ENCODE measurements at places on chromosomes 16 and 17.

DNA sequence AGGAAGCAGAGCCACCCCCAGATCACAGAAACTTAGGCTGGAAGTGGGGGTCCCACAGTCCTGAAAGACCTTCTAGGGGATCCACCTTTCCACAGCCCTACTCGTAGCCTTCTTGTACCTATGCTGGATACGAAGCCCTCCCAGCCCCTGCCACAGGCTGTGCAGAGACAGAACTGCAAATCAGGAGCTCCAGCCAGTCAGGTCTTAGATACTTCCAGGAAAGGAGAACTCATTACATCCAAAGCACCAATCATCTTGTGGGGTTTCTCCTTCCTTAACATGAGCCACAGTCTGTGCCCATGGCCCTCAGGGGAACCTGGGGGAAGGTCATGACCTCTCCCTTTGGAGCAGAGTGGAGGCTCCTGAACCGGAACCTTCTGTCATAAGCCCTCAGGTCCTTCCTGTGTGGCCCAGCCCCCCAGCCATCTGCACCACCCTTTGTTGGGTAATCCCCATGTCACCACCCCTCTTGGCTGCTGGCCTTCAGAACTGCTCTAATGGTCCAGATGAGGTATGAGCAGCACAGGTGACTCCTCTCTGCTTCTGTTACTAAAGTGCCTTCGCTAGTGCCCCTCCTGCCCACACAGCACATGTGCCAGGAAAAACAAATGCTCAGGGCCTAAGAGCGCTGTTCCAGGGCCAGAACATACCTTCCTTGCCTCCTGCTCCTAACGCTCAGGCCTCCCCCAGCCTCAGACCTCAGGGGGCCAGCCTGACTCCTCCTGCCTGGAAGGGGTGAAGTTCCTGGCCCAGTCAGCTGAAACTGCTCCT is 14.6 kb downstream of the SRCIN1 start:
- DNase-seq: no peak

GRCh38 chr16:73614131-73614530 is 566.2 kb upstream of the ZFHX3 start:
- no peak for DNase-seq

DNA sequence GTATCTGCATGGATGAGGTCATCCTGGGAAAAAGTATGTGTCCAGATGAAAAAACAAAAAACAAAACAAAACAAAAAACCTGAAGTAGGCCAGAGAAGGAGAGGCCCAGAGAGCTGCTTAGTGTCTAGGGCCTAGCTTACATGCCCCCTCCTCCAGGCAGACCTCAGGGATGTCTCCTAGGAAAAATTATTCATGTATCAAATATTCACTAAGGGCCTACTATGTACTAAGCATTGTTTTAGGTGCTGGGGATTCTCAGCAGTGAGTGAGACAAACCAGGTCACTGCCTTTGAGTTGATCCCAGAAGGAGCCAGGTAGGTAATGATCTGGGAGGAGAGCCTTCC is 49.5 kb downstream of the IRX6 start:
- DNase-seq: no peak

- no peak for DNase-seq
Measured at GRCh38 chr17:32503251-32504165, 16.7 kb downstream of the CDK5R1 start.

DNA sequence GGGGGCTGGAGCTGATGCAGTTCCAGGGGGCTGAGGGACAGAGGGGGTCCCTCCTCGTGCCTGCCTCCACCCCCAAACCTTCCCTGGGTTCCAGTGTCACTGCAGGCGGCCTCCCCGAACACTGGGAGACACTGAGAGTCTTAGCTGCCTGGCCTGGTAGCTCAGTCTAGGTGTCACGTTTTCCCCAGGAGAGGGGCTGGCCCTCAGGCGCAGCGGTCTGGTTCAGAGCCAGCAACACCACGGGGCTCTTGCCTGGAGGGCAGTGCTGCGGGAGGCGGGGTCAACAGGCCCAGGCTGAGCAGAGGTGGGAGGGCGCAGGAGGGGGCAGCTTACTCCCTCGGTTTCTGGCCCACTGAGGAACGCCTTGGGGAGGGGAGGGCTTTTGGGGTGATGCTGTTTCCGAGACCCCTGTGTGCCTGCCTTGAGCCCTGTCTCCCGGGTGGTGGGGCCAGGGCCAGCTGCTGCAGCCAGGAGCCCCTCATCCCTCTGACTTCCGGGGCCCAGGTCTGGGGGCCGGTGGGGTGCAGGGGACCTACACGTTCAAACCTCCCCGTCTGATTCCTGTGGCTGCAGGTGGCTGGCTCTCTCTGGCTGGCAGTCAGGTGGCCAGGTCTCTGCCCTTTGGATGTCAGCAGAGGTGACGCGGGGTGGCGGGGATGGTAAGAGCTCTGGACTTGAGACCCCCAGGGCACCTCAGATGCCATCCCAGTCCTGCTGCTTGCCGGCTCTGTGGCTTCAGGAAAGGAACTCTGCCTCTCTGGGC is 89.3 kb upstream of the GSE1 start:
- DNase-seq: no peak

DNA sequence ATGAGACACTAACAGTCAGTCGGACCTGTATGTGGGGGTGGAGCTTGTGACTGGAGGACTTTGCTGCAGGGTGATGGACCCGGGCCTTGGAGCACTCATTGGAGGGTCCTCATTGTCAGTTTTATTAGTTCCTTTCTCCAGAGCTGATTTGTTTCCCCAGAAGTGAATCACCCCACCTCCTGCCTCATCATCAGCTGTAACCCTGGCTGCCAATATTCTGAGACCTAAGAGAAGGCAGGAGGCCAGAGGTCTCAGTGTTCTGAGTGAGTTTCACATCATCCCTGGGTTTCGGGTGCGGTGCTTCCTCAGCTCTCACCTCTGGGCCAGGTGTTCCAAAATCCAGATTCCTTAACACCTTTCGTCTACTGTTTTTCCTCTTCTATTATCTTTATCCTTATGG is 49.9 kb upstream of the KIFC3 start:
- DNase-seq: no peak

GRCh38 chr17:29292992-29293889 is 707 bp downstream of the NUFIP2 start:
- no peak for DNase-seq

- no peak for DNase-seq
Measured at GRCh38 chr16:81138831-81139557, 42.8 kb upstream of the GCSH start.

DNA sequence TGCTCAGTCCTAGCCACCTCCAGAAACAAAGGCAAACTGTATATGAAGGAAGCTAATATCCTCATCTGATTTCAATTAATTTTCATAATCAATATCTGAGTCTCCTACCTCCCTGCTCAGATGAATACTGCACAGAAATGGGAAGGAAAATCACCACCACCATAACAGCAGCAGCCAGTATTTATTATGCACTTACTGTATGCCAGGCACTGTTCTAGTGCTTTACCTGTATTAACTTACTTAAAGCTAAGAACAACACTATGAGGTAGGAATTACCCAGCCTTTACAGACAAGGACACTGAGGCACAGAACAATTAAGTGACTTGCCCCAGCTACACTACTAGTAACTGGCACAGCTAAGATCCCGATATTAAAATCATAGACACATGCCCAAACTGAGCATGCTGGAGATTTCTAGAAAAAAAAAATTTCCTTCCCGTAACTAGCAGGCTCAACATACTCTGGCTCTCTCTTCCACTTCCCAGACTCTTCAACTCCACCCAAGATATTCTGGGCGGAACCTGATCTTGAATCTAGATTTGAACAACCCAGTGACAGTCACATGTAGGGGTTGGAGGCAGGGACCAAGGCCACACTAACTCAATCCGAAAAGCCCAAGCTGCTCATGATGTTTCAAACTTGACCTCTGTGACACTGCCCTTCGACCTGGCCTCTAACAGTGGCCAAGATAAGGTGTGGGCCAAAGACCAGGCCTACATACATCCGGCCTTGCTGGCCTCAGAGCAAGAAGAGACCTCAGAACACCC is 3.9 kb downstream of the TRIM25 start:
- DNase-seq: no peak

DNA sequence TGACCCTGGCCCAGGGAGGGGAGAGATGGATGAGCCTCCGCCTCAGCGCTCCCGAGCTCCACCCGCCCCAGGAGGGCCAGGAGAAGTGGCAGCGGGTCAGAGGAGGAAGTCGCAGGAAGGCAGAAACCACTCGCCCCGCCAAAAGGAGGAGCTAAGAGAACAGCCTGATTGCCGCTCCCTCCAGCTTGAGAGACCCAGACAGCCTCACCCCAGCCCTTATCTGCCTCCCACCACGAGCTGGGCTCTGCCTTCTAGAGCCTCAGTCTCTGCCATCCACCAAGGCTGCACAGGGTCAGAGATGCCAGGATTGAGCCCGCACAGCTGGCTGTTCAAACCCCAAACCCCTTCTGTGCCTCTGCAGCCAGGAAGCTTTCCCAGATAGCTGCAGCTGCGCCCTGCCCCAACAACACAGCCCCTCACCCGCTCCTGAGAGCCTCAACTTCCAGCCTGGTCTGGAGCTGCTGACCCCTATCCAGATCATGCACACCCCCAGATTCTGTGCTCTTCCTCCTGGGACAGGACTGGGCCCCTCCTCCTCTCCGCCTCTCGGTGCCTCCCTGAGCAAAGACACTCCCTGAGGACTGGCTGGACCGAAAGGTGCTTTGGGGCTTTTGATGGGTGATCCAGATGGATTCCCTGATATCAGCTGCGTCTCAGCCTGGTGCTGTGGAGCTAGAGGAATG is 1.0 kb upstream of the ATP2A3 start:
- no peak for DNase-seq

DNA sequence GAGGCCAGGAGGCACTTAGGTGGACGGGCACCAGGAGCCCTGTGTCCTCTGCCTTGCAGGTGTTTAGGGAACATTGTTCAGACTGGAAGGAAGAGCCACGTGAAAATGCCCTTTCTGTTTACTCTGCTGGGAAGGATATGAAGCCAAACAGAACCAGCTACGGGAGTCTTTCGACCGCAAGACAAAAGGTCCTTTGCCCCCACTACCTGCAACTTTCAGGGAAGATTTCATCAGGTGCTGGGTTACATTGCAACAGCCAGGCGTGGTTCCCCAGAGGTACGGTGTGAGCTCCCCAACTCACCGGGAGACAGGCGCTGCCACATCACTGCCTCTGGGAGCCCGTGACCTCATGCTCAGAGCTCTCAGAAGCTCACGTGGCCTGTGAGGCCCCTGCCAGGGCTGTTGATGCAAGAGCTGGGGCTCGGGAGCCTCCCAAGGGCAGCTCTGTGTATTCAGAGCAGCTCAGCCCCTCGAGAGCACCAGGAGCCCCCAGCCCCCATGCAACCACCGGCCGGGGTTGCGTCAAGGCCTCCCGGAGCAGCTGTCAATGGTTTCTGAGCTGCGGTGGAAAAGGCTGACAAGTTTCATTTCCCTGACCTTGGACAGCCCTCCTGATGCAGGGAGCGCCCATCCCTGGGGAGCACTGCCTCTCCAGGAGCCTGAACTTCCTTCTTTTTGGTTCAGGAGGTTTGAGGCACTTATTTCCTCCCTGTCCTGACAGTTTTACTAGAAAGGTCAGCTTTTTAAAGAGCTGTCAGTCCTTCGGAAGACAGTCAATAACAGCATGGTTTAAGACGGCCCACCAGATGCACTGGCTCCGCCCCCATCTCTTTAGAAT is 42.1 kb downstream of the TBC1D16 start:
- DNase-seq: no peak

- no peak for DNase-seq
Measured at GRCh38 chr16:85910854-85911247, 11.9 kb downstream of the IRF8 start.

- no peak for DNase-seq
Measured at GRCh38 chr16:51719376-51719775, 568.3 kb upstream of the SALL1 start.

DNA sequence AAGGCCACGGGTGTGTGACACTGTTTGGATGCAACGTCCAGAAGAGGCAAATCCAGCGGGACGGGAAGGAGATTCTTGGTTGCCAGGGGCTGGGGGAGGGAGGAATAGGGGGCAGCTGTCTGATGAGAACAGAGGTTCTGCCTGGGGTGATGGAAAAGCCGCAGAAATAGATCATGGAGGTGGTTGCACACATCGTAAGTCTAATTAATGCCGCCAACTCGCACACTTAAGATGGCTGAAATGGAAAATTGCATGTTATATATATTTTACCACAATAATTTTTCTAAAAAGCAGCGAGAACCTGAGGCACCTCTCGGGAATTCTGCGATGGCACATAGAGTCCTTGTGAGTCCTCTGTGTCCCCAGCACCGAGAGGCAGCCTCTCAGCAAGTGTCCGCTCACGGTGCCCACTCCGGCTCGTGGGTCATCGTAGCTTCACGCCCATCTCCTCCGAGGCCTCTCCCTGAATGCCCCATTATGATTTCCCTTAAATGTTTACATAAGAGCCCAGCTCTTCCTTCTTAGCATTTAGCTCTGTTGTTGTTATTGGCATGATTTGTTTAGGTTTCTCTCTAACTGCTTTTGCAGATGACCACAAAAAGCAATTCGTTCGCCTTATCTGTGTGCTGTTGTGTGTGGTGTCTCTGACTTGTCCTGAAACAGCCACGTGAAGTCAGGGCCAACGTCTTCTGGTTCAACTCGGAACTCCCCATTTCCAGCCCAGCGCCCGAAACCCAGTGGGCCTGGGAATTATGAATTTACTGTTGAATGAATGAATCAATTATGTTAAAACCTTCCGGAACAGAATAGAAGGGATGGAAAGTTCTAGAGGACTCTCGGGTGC is 7.7 kb downstream of the WFDC1 start:
- DNase-seq: no peak

GRCh38 chr16:64417711-64418227 is 704.1 kb downstream of the CDH11 start:
- no peak for DNase-seq

DNA sequence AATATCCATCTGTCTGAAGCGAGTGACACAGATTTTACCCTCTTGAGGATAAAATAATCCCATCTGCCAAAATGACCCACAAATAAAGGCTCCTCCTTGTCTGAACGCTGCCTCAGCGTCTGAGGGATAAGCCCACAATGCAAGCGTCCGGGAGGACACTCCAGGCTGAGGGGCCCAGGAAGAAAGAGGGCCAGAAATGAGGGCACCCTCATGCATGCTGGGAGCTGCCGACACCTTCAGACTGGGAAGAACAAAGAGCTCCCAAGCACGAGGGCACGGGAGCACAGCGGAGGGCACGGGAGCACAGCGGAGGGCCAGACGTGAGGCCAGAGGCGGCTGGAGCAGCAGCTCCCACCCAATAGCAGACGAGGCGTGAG is 126.9 kb downstream of the ZNF778 start:
- no peak for DNase-seq

GRCh38 chr17:67459985-67460384 is 82.9 kb downstream of the PITPNC1 start:
- no peak for DNase-seq

- DNase-seq: no peak
Measured at GRCh38 chr17:5237541-5238016, 2.9 kb upstream of the SCIMP start.

DNA sequence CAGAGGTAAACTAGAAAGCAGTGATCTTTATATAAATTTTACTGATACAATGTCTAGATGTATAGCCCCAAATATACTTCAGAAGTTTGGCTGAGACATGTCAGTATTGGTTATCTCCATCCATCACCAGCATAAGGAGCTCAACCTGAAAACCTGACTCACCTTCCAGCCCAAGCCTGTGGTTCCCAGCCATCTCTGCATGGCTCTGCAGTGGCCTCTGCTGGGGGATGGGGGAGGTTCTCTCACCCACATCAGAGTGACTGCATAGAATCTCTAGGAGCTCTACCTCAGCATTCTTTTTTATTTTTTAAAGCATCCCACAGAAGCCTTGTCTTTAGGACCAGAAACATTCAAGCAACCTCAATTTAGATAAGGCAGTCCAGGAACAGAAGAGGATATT is 27.3 kb downstream of the USP7 start:
- no peak for DNase-seq

GRCh38 chr17:69445132-69445531 is 30.6 kb downstream of the MAP2K6 start:
- no peak for DNase-seq

GRCh38 chr17:60730273-60730672 is 52.6 kb downstream of the BCAS3 start:
- no peak for DNase-seq
